IPS-NIHi11 (cell line): ENCODE measurements at places on chromosomes 16 and 17.

DNA sequence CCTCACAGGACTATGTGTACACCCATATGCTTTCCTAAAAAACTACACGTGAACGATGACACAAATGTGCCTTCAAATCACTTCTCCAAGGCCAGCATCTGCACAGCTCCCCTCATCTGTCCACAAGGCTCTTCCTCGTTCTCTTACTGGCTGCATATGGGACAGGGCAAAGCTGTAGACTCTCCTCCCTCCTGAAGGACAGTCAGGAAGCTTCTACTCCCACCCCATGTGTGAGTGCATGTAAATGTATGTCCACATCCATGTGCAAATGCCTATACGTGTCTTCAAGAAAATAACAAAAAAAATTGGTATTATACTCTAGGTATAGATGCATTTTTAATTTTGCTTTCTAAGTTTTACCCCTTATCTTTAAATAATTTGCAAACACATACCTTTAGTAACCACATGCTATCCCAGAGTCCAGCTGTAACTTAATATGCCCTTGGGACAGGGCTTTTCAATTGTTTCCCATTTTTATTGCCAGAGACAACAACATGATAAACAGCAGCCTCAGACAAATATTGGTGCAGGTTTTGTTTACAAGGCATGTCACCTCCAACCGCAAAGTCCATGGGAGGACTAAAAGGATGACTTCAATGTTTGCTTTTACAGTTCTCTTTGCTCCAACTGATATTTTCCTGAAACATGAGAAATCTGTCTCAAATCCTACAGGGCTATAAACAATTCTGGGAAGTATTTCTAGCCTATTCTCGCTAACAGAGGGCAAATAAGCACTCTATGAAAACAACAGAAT, 31.6 kb upstream of the FAAP100 start:
- no peak for DNase-seq

DNA sequence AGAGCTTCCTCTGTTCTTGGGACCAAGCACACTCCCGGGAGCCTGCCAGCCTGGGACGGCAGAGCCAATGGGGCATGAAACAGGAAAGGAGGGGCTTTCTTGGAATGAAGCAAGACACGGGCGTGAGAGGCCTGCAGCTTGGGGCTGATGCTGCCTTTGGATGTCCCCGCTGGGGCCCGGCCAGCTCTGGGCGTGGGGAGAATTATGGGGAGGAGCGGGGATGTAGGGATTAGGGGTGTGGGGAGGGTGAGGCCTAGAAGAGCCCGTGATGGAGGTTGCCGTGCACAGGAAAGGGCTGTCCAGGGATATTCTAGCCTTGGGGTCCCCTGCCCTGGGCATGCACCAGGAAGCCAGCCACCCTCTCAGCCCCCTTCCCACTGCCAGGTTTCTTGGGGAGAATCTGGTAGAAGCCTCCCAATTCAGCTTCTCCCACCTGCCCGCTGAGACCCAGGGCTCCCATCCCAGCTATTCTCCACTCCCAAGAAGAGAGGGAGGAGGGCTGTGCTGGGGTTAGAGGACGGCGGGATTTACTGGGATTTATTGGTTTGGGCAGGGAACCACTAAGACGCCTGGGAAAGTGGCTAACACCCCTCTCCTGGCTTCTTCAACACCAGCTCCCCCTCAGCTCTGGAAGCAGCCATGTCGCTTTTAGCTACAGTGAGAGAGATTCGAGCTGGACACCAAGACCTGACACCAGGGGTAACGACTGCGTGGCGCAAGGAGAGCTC, 20.0 kb upstream of the NXPH3 start:
- no peak for DNase-seq

DNA sequence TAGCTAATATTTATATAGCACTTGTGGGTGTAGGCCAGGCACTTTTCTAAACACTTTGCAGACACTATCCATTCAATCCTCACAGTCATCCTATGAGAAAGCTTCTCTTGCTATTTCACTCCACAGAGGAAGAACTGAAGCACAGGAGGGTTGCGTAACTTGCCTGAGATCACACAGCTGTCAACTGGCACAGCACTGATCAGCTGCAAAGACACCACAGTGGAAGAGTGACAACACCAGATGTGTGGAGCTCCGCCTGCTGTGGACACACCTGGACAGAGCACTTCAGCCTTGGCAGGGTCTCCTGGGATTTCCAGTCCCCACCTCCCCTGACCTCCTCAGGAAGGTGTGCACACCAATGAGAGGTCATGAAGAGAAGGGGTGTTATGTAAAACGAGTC, 13.3 kb upstream of the CNEP1R1 start:
- DNase-seq = no peak

GRCh38 chr16:89334988-89335802, 117.7 kb downstream of the ZNF778 start:
- no peak for DNase-seq

DNA sequence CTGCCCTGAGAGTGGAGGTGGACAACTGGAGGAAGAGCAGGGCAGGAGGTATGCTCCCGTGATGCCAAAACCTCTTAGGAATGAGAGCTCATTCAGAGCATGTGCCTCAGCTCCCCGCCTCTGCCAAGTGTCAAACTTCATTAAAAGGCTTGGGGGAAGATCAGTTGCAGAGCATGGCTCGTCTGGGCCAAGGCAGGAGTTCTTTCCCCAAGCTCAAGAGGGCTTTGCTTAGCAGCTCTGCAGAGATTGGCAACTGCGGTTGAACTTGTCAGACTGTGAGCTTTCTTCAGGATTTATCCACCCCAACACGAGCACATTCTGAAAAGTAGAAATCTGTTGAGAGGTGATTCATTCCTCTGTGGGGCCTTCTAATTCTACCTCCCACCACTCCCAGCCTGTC, 248.1 kb downstream of the HS3ST3A1 start:
- DNase-seq = no peak

DNA sequence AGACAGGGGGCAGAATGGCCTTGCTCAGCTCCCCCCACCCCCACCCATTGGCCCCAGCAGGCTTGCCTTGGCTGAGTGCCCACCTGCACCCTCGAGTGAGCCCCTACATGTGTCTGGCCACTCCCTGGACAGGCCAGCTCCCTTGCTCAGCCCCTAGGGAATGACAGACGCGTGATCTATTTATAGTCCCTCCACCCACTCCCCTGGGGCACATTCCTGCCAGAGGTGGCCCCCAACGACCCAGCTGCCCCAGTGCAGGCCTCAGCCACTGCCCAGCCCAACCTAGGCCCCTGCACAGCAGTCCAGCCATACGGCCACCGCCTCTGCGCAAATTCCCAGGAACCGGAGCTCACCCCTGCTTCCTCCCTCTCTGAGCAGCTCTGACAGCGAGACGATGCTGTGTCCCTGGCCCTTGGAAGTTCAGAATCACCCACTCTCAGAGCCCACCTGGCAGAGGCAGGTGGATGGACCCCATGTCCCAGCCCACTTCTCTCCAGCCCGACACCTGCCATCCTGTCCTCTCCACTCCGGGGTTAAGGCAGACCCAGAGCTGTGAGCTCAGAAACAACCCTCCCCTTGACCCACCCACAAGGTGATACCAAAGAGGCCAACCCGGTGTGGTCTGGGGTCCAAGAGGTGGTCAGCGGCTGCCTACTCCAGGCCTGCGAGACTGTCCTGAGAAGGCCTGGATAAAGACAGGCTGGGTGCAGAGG, 11.5 kb upstream of the P2RX1 start:
- DNase-seq = no peak

- peak; percentile 75 for DNase-seq
Measured at GRCh38 chr17:82031303-82031884, at the start of gene RAC3. Gene RAC3 (plus strand): TSS chr17:82031678. CDS start chr17:82031762, 84 bp downstream.

GRCh38 chr16:88886845-88887521, 20.5 kb upstream of the PABPN1L start:
- no peak for DNase-seq
